Vagina (tissue), 2 donors: ENCODE measurements at places on chromosomes 11 and 22.

GRCh38 chr22:29703569-29704195 is 16.1 kb upstream of the CABP7 start:
- DNase-seq: no peak

GRCh38 chr22:49685686-49686085 is 142.0 kb downstream of the BRD1 start:
- DNase-seq: peak; percentile 85

DNA sequence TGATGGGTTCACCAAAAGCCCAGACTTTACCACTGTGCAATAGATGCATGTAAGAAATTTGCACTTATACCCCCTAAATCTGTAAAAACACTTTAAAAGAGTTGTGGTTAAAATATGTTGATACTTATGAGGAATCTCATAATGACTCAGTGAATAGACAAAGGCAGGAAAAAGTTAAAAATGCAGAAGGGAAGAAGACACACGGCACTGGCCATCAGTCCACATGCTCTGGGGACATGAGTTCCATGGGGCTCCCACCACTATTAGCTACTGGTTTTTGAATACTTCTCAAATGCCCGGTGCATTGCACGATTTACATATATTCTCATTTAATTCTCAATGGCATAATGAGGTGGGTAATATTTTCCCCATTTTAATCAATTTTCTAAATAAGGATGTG is 59.3 kb upstream of the BLID start:
- no peak for DNase-seq

GRCh38 chr11:122405547-122406341 is 249.8 kb upstream of the UBASH3B start:
- DNase-seq: no peak

GRCh38 chr11:19625438-19625837 is 87.2 kb upstream of the NAV2 start:
- DNase-seq: no peak

DNA sequence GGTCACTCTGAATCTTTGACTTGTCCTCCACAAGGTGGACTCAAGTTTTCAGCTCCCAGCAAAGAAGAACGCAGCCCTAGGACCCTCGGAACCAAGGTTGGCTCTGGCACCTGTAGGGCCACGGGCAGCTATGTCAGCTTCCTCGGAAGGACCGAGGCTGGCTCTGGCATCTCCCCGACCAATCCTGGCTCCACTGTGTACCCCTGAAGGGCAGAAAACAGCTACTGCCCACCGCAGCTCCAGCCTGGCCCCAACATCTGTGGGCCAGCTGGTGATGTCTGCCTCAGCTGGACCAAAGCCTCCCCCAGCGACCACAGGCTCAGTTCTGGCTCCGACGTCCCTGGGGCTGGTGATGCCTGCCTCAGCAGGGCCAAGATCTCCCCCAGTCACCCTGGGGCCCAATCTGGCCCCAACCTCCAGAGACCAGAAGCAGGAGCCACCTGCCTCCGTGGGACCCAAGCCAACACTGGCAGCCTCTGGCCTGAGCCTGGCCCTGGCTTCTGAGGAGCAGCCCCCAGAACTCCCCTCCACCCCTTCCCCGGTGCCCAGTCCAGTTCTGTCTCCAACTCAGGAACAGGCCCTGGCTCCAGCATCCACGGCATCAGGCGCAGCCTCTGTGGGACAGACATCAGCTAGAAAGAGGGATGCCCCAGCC is 2.2 kb downstream of the INPP5J start:
- DNase-seq: no peak

DNA sequence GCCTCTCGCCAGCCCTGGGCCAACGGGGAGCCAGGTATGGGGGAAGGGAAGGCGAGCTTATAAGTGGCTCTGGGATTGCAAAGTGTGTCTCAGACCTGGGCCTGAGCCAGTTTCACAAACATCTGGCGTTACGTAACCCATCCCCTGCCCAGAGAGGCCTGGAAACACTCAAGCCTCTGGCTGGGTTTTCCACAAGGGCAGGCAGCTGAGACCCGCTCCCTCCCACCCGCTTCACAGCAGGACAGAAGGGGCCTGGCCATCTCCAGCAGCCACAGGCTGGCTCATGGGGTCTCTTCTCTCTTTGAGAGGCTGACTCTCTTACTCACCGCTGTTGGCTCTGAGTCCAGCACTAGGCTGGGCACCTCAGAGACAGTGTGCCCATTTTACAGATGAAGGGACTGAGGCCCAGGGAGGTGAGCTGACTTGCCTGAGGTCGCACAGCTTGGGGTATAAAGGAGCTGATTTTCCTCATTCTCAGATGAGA is 44.5 kb downstream of the TRIOBP start:
- no peak for DNase-seq

DNA sequence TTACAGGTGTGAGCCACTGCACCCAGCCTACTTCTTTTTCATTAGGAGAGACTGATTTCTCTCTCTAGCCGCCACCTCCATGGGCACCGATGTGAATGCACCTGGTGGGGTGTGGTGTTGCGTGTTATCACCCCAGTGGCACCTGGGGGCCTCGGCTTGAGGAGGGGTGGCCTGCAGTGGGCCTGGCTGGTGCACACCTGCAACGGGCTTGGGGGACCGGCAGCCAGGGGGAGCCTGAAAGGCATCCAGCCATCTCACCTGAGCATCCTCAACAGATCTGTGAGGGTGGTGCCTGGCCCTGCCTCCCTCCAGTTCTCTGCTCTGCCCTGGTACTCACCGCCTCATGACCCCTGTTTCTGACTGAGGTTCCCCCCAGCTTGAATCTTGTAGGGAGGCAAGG is 108.9 kb downstream of the ARHGAP8 start:
- no peak for DNase-seq

DNA sequence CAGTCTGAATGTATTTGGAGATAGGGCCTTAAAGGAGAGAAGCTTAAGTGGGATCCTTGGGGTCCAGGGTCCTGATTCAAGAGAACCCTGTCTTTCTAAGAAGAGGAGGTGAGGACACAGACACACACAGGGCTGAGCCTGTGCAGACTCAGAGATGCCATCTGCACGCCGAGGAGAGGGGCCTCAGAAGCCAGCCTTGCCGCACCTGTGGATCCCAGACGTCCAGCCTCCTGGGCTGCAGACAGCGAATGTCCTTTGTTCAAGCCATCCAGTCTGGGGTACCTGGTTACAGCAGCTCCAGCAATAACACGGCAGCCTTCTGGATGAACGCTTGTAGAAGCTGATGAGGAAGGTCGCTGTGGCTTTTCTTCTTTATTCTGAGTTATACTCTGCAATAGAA is 1086.1 kb downstream of the BRD1 start:
- DNase-seq: no peak
